Mesothelial cell of epicardium (in vitro differentiated cells): ENCODE measurements at places on chromosomes 3 and 15. TPM values are rescaled to one million over a fixed set of nuclear protein-coding genes. Genes with fewer than 3 reads are reported as not detected.

The DCP1A gene
- total RNA-seq = 35.4 to 38.8 TPM (median 38.8 TPM) in 3 replicates

The ANKRD34C gene
- total RNA-seq = not detected in 3 replicates

The GOLGA6L9 gene
- 19.1 to 21.0 TPM (median 19.7 TPM) in 3 replicates for total RNA-seq

The RLBP1 gene
- total RNA-seq = not detected in 3 replicates

The RASL12 gene
- total RNA-seq = 11.7 to 14.0 TPM (median 12.0 TPM) in 3 replicates

The ETV5 gene
- 27.1 to 29.7 TPM (median 27.3 TPM) in 3 replicates for total RNA-seq

The NOX5 gene
- total RNA-seq = 0.07 to 0.20 TPM (median 0.14 TPM) in 3 replicates

The DUOXA2 gene
- total RNA-seq = not detected in 3 replicates
